ENCODE measurements at places on chromosomes 16 and 17.

- DNase-seq = peak; percentile 82
Measured at GRCh38 chr17:8158267-8159031, 4.3 kb downstream of the VAMP2 start.

DNA sequence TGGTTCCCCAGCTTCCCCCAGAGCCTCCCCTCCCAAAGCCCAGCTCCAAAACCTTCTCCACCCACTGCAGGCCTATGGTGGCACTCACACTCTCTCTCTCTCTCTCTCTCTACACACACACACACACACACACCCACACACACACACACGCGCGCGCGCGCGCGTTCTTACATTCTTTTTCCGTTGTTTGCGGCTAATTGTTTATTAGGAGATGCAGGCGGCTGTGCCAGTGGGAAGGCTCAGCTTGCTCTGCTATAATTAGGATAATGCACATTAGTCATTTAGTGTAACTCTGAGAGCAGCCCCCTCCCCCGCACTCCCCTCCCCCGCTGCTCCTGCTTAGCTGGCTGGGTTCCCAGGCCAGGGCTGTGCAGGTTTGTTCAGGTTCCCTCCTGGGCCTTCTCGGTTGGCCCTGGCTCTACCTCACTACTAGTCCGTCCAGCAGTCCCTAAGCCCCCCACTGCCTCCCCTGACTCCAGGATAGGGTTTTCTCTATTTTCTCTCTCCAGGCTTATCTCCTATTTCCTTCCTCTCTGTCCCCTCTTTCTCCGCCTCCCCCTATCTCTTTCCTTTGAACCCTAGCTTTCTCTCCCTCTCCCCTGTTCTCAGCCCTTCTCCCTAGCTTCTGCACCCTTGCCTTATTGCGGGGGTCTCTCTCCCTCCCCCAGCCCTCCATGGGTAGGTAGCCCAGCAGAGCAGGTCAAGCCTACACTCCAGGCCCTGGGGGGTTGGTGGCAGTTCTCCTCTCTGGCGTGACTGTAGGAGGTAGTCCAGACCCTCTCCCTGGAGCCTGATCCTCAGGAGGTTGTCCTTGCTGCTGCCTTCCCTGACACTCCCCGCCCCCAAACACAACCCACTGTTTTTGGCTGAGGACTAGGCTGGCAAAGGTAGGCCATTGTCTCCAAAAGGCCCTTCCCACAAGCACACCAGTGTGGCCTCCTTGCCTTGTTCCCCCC is 34.0 kb downstream of the TMEM132E start:
- DNase-seq = no peak

DNA sequence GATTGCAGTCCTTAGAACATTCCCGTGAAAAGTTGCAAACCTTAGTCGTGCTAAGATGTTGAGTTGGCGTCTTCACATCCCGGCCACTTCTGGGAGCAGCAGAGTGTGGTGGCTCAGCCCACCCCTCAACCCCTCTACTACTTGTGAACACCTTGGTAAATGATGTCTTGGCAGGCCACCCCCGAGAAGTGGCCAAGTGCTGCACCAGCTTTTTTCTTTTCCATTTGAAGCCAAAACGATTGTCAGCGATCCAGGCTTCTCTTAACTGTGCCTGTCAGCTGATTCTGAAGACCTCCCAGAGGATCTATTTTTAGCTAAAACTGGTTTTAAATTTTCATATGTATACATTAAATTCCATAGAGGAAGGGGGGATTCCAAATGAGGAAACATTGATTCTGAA is 247.5 kb downstream of the CDH13 start:
- DNase-seq = no peak

GRCh38 chr17:3921502-3922319 is 5.4 kb upstream of the P2RX1 start:
- DNase-seq = no peak

- no peak for DNase-seq
Measured at GRCh38 chr16:75379339-75379738, 54.0 kb downstream of the CFDP1 start.

DNA sequence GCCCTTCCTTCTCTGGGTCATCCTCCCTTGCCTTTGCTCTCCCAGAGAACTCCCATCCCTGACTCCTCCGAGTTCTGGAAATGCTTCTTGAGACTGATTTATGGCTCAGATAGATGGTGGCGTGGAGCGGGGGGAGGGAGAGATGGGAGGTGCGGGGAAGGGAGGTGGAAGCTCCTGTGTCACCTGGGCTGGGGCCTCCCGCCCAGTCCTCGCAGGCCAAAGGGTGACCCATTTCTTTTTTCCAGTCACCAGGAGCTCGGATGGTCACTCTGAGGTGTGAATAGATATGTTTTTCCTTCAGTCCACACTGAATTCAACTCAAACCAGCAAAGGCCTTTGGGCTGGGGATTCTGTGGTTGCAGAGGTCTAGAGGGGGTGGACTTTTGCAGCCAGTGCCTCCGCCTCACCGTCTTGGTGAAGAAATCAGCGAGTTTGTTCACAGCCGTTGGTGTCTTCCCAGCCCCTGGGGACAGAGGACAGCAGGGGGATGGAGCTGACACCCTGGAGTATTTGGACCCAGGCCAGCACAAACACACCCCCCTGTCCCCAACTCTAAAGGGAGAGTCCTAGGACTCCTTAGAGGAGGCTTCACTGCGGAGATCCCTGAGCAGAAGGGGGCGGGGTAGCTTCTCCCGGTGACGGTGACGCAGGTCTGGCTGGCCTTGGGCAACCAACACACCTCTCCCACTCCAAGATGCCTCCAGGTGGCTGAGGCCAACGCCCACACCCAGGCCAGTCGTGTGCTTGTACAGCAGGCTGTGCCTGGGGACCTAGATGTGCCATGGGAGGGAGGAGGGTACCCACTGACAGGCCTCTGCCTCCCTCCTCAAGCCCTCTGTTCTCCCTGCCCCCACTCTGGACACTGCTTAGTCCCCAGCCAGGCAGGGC is 80.6 kb downstream of the AMFR start:
- DNase-seq = no peak

- DNase-seq = no peak
Measured at GRCh38 chr16:65876056-65876408, 490.5 kb upstream of the CDH5 start.

- DNase-seq = no peak
Measured at GRCh38 chr17:74133740-74134139, 69.7 kb upstream of the RPL38 start.

DNA sequence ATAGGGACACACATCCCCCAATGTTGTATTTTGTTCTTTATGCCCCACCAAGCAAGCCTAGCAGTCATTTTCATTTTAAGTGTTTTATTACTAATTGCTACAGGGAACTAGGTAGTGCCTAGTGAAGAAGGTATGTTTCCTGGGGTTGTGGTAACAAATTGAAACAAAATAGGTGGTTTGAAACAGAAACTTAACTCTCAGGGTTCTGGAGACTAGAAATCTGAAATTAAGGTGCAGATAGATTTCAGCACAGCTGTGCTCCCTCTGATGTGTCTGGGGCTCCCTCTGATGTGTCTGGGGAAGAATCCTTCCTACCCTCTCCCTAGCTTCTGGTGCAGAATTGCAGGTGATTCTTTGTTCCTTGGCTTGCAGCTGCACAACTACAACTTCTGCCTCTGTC is 390.1 kb downstream of the ZFHX3 start:
- no peak for DNase-seq

DNA sequence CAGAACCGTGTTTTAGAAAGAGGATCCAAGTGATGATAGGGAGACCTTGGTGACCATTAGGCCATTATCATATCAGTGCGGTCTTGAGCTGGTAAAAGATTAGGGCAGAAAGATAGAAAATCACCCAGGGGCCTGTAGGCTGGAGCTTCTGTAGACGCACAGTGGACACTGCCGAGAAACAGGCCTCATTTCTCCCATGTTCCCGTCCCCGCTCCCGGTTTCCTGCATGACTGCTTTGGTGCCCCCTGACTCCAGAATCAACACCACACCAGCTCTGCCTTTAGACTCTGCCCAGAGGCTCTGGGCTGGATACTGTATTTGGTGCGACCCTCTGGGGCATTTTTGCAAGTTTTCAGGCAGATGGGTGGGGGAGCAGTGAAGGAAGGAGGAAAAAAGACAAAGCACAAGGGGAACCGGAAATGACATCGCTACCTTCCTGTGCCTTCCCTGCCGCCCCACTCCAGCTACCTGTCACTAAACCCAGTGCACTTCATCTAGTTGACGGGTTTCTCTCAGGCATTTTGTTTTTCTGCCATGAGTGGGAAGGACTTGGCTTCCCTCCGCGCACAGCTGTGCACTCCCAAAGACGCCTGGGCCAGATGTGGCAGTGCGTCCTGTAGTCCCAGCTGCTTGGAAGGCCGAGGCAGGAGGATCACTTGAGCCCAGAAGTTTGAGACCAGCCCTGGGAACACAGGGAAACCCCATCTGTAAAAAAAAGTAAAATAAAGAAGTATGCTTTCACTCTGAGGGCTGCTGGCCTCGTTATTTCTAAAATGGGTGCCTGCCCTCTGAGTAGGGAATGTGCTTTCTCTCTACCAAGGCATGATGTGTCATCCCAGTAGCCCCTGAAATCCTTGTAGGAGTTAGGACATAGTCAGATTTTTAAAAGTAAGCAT is 214.1 kb downstream of the RPTOR start:
- no peak for DNase-seq

DNA sequence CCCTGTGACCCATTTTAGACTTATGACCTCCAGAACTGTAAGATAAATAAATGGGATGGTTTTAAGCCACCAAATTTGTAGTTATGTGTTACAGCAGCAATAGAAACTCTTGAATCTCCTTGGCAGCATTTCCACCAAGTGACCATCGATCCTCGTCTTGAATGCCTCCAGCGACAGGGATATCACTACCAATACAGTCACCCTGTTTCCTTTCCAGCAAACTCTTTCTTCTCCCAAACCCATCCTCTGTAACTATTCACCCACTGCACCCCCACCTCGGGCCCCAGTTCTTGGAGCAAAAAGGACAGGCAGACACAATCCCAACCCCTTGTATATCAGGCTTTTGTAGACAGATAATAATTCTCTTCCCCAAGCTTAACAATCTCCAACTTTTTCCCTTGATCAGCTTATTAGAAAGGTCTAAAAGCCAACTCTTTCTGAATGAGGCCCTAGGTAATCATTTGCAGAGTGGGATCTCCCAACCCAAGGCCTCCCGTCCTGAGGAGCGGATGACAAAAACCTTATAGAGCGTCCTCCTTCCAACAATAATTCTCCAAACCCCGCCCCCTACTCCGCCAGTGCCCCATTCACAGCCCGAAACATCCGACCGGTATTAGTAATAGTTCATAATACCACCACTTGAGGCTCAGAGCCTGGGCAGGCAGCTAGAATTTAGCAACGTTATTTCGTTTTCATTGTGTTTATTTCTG is 14.7 kb upstream of the PLLP start:
- DNase-seq = no peak

DNA sequence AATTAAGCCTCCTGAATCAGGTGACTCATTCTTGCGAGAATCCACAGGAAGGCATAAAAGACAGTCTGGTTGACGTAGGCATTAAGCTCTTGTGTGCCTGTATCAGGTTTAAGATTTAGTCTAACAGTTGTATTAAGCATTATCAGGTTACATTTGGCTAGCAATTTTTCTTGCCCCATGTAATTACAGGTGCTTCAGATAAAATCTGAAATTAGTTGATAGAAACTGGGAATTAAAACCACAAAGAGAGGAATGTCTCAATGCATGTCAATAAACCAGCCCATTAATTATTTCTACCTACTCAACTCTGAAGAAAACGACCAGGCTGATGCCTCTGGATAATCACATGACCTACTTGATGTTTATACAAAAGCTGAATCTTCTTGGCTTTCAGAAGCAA is 217.2 kb downstream of the CA10 start:
- DNase-seq = no peak

- no peak for DNase-seq
Measured at GRCh38 chr16:84563786-84564420, 54.0 kb downstream of the COTL1 start.

GRCh38 chr17:30571921-30572320 is 94.7 kb downstream of the GOSR1 start:
- no peak for DNase-seq

DNA sequence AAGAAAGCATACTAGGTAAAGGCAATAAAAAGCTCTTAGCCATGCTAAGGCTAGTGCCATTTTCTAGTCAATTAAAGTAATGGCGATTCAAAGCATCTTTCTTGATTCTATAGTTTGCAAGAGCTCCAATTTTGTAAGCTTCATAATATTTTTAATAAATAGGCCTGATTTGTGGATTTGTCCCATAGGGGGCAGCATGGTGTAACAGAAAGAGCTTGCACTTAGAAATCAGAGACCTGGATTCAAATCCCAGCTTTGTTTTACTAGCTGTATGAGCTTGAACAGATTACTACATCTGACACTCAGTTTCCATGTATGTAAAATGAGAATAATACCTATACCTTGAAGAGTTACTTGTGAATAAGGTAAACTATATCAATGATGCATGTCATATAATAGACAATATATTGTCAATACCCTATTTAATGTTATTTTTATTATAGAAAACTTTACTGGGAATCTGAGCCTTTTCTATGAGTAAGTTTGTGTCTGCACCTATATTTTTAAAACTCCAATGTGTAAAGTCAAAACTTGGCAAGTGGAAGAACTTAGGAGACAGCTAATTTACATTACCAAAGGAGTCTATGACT is 93.6 kb upstream of the NOG start:
- no peak for DNase-seq

- no peak for DNase-seq
Measured at GRCh38 chr16:17311333-17312093, 159.2 kb downstream of the XYLT1 start.

GRCh38 chr16:85002608-85003007 is 8.7 kb downstream of the ZDHHC7 start:
- DNase-seq = no peak

DNA sequence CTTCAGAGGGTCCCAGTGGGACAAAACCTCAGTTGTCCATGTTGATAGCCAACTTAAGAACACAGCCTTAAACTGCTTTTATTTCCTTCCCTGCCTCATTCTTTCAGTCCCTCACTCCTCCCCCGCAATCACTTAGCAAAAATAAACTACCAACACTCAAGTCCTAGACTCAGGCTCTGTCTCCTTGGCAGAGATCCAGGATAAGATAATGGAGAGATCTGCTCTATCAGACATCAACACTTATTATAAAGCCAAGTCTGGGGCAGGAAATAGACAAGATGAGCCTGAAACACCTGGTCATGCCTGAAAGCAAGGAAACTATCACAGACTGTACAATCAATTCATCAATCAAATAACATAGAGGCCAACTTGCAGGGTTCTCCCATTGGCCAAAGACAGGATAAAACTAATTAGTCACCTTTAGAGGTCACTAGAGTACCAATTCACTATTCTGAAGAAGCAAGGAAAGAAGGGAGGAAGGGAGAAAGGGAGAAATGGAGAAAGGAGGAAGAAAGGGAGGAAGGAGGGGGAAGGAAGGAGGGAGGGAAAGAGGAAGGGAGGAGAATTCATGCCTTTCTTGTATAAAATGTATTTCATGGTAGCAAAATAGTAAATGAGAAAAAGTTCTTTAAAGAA is 15.7 kb downstream of the HYDIN start:
- DNase-seq = no peak

- no peak for DNase-seq
Measured at GRCh38 chr17:47254403-47254943, 846 bp downstream of the ITGB3 start.

DNA sequence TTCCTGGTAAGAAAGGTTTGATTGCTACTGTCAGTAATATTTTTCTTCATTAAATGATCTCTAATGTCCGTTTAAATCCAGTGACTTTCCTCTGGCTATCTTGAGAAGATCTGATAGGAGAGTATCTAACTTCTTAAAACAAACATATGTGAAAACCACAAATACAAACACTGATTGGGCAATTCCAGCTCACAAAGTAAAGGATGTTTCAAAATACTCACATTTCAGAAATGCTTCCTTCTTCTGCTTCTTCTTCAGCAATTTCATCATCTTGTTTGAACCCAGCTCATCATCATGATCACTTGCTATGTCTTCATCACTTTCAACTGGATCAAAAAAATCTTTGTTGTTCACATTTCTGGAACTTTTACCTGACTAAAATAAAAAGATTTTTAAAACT is 64.3 kb upstream of the RBL2 start:
- no peak for DNase-seq
